Activated naive CD4-positive, alpha-beta T cell treated with anti-CD3 and anti-CD28 coated beads, Interleukin-2, amount 10 ng/mL, durations not matched to agents 7 days and 5 days (primary cell): ENCODE measurements at places on chromosomes 6 and 20.

- H3K27me3 ChIP-seq: peaks cover 8% of the 10 kb centered on the region
- no peak overlapping the region for H3K4me3 ChIP-seq
- H3K27ac ChIP-seq: no peak overlapping the region
- DNase-seq: no peak
Observed at GRCh38 chr6:116556814-116557415, 3.4 kb downstream of the CALHM4 start.

GRCh38 chr6:79134699-79135474 lies 56.8 kb upstream of the PHIP start:
- no peak overlapping the region for H3K4me3 ChIP-seq
- peaks cover 5% of the 10 kb centered on the region for H3K27me3 ChIP-seq
- H3K27ac ChIP-seq: no peak overlapping the region
- no peaks in the 10 kb centered on the region for H3K36me3 ChIP-seq
- no peaks in the 10 kb centered on the region for H3K4me1 ChIP-seq

- H3K4me3 ChIP-seq: no peak overlapping the region
- H3K27me3 ChIP-seq: no peaks in the 10 kb centered on the region
- no peaks in the 10 kb centered on the region for H3K4me1 ChIP-seq
- no peak overlapping the region for H3K27ac ChIP-seq
Observed at GRCh38 chr6:108009894-108010293, 51.9 kb upstream of the SEC63 start.

- peaks cover 10% of the 10 kb centered on the region for H3K27me3 ChIP-seq
- H3K36me3 ChIP-seq: no peaks in the 10 kb centered on the region
- no peak for DNase-seq
Observed at GRCh38 chr6:47144306-47144705, 102.2 kb upstream of the ADGRF1 start.

GRCh38 chr20:17533396-17533795 lies 2.2 kb upstream of the BFSP1 start:
- no peaks in the 10 kb centered on the region for H3K36me3 ChIP-seq
- peaks cover 37% of the 10 kb centered on the region for H3K4me1 ChIP-seq
- H3K4me3 ChIP-seq: no peak overlapping the region
- DNase-seq: peak; percentile 36

- H3K4me3 ChIP-seq: peak overlapping the region; percentile 33
- H3K4me1 ChIP-seq: peaks cover 10% of the 10 kb centered on the region
- H3K27me3 ChIP-seq: no peaks in the 10 kb centered on the region
- no peak for DNase-seq
Observed at GRCh38 chr6:169656546-169657283, 45.1 kb downstream of the WDR27 start.

DNA sequence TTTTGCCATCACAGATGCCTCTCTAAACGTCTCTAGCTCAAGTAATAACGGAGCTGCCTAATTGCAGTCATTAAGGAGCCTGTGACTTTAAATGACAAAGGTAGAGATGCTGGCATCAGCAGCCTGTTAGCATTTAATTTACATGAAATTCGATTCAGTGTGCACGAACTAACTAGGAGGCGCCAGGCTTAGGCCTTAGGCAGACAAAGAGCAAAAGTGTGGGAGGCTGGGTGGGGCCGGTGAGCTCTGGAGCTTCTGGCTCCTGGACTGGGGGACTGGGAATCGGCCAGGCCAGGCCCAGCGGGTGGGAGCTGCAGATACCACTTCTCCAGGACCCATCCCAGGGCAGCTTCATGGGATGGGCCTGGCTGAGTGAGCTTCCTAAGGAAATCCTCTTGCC lies 170.0 kb upstream of the AGPAT4 start:
- no peak overlapping the region for H3K27ac ChIP-seq
- H3K4me1 ChIP-seq: peaks cover 3% of the 10 kb centered on the region
- no peak overlapping the region for H3K4me3 ChIP-seq
- H3K27me3 ChIP-seq: peaks cover 14% of the 10 kb centered on the region
- H3K36me3 ChIP-seq: no peaks in the 10 kb centered on the region
